Foreskin fibroblast (primary cell): ENCODE measurements at places on chromosomes 6 and 20.
A peak's percentile ranks its signal among the peaks of the same experiment; 100 is the strongest.

- no peak for DNase-seq
Observed at GRCh38 chr20:58701431-58702160, 9.0 kb downstream of the NPEPL1 start.

DNA sequence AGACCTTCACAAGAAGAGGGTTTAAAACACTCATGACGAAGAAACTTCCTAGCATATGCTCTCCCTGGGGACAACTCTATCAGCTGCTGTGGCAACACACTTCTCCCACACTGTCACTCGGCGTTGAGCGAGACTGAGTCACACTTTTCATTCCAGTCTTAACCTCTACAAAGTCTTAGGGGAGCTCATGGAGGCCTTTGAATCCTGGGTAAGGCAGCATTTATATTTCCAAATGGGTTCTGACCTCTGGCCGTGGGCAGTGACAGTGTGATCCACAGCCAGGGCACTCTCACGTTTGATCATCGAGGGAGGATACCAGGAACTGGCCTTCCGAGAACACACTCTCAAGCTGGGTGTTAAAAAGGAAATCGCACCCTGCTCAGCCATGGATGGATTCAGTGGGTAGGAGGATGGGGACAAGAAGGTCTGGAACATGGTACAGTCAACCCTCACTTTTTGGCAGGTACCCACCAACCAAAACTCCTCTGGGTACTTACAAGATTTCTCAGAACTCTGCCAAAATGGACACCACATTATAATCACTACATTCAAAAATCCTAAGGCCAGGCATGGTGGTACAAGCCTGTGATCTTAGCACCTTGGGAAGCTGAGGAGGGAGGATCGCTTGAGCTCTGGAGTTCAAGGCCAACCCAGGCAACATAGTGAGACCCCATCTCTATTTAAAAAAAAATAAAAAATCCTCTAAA lies 19.6 kb downstream of the RRBP1 start:
- DNase-seq, result peak; percentile 92

- DNase-seq, result no peak
Observed at GRCh38 chr20:46123482-46124245, 5.5 kb downstream of the CD40 start.

DNA sequence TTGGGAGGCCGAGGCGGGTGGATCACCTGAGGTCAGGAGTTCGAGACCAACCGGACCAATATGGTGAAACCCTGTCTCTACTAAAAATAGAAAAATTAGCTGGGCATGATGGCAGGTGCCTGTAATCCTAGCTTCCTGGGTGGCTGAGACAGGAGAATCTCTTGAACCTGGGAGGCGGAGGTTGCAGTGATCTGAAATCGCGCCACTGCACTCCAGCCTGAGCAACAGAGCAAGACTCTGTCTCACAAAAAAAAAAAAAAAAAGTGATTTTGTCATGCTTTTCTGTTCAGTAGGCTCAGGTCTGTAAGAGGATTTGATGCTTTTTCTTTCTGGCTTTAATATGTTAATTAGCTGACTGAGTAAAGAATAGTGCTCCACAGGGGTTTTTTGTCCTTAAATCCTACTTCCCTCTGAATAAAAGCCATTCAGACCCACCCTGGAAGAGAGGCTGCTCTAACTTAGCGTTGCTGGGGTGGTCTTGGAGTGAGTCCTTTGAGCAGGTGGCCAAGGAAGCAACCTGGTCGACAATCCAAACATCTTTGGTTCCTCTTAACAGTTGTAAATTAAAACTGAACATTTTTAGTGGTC lies 19.0 kb downstream of the MCM8 start:
- DNase-seq, result no peak

- DNase-seq, result no peak
Observed at GRCh38 chr6:15481390-15482291, 181.2 kb downstream of the DTNBP1 start.

DNA sequence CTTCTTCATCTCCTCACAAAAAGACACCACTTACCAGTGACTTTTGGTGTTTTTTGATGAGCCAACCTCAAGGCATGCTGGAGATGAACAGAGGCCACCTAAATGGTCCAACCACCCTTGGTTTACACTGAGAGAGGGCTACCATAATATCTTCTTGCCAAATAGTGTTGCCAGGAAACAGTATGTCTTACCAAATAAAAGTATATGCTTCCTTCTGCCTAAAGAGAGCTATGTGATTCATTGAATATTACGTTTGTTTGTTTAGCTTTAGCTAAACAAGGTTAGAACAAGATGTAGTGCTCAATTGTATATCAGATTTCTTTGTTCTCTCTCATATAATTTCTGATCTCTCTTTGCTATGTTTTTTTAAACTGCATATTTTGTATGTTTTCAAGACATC lies 40.6 kb upstream of the BMP6 start:
- no peak for DNase-seq

DNA sequence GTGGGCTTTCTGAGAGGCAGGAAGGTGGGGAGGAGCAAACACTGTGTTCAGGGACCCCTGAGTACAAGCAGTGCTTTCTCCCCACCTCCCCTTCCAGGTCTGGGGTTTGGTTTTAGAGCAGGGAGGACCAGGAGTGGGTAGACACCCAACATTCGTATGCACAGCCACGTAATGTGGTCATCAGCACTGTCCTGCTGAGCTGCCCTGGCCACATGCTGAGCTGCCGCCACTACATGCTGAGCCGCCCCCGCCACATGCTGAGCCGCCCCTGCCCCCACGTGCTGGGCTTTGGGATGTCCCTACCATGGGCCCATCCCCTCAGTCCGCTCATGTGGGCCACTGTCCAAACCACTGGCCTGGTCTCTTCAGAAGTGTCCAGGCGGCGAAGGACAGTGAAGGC lies 214.9 kb upstream of the CST7 start:
- DNase-seq, result no peak

DNA sequence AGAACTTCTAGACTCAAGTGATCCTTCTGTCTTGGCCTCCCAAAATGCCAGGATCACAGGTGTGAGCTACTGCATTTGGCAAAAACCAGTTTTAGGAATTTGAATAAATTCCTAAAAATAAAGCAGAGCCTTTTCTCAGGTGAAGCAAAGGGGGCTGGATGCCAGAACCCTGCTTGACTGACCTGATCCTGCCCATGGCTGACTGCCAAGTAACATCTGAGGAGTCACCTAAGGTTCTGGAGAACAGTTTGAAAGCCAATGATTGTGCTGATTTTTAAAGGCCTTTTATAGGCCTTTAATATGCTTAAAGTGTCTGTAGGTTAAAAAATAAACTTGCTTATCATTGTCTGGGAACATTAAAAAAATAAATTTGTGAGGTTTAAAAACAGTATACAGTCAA lies 14.1 kb upstream of the ZSCAN12 start:
- DNase-seq, result no peak

DNA sequence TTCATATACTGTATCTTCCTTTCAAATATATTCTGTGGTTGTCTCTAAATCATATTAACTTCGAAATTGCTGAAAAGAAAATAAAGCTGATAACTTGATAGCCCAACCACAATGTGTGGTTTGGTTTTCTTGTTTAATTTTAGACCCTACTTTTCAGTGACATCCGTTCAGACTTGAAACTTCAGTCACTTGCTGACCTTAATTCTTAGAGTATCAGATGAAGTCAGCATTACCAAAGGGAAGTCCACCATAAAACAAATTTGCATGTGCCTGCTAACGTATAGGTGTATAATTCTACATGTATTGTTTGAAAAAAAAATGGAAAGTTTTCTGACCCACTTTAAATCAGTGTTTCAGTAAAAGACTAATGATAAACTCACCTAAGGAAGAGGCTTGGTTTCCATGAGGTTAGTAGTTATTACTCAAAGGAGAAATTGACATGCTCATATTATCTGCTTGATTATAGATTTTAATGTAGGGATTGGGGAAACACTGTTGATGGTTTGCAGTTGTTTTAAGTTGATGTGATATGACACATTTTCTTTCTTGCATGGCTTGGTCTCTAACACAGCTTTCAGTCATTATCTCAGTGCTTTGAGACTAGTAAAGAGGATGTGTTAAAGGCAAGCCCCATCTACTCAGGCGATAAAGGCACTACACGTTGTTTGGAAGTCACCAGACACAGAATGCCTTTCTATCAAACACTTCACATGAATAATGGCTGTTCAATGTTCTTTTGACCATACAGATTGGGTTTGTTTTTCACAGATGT lies 5.2 kb upstream of the IL17A start:
- DNase-seq, result no peak

GRCh38 chr20:17909869-17910321 lies 58.7 kb downstream of the SNX5 start:
- peak; percentile 52 for DNase-seq
